ENCODE measurements at places on chromosomes 2 and 18. TPM values are rescaled to one million over a fixed set of nuclear protein-coding genes. Genes with fewer than 3 reads are reported as not detected.

ZNF2 gene
- 7.1 TPM for total RNA-seq

RGPD4 gene
- total RNA-seq, result not detected

UGT1A6 gene
- not detected for total RNA-seq

CXCR1 gene
- not detected for total RNA-seq

CPSF3 gene
- total RNA-seq, result 52.5 TPM

KCNK3 gene
- not detected for total RNA-seq

SERPINB10 gene
- total RNA-seq, result not detected

TRPM8 gene
- total RNA-seq, result not detected

COL4A3 gene
- total RNA-seq, result 0.60 TPM

PSTPIP2 gene
- total RNA-seq, result not detected

REG3G gene
- not detected for total RNA-seq
